ENCODE measurements at places on chromosomes 2 and 18.
A peak's percentile ranks its signal among the peaks of the same experiment; 100 is the strongest.

DNA sequence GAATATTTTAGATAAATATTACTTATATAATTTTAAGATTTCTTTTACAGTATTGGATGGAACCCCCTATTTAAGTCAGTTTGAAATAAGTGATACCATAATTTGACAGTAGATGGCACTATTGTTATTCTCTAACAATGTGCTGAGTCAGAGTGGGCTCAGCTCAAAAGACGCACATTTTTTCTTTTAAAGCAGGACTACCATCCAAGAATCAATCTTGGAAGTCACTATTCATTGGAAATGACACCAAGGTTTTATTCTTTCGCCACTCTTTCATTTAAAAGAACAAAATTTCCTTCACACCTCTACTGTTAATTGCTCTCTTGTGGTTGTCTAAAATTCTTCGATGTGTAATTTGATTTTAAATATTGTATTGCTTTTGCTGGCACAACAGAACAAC, 32.6 kb upstream of the SPAG16 start:
- DNase-seq, result peak; percentile 36

DNA sequence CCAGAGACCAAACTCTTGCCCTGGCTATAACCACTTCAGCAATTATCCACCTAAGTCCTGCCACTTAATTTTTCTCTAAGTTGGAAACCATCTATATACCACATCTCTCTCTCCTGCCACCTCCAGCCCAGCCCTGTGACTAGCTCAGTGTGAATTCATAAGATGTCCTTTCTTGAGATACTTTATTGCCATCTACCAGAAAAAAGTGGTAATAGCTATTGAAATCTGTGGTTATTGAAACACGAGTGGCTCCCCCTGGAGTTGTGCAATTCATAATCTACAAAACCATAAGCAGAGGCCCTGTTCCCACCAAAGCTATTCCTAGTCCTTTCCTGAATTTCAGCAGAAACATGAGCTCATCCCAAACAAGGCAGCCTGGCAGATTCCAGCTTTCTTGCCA, 324.0 kb downstream of the TXNL1 start:
- DNase-seq, result no peak

DNA sequence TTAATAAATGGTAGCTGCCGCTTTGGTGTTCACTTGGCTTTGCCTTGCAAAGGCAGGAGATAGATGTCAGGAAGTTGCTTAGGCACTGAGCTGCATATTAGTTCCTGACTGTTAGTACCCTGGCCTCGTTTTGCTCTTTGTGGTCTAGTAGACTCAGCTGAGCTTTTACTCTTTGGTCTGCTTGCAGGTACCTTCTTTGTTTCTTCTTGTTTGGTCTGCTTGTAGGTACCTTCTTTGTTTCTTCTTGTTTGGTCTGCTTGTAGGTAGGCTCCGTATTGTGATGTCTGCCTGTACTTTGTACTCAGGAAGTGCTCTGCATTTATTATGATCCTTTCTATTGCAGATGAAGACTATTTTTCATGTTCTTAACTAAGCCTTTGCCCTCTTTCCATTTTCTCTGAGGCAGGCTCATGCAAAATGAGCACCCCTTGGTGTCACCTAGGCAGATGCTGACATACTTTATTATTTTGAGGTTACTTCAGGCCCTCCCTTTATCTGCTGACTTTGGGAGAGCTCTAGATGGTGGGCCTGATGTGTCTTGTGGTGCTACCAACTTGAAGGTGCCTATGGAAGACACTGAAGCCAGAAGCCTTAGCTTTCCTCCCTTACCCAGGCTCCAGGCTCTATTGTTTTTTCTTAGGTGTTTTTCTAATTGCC, 6.0 kb downstream of the RPIA start:
- no peak for DNase-seq

- no peak for DNase-seq
Measured at GRCh38 chr2:145422576-145422975, 902.7 kb upstream of the ZEB2 start.

GRCh38 chr2:181076658-181077057, 96.3 kb downstream of the UBE2E3 start:
- DNase-seq, result no peak

GRCh38 chr2:206853915-206854314, 85.4 kb upstream of the CPO start:
- no peak for DNase-seq

- DNase-seq, result peak; percentile 74
Measured at GRCh38 chr2:199875400-199875799, 24.4 kb upstream of the FTCDNL1 start.

DNA sequence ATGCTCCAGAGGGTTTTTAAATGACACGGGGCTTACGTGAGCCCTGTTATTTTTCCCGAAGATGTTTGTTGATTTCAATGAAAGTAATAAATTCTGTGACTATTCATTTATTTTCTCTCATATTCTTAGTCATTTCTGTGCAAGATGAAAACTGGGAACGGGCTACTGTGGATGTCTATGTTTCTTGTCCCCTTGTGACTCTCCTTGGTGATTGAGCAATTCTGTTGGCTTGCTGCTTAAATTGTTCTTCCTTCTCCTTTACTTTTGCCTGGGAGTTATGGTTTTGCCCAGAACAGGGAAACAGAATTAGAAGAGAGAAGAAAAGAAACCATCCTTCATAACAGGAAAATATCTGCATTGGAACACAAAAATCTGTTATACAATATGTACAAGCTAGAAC, 508.2 kb upstream of the DSEL start:
- no peak for DNase-seq

DNA sequence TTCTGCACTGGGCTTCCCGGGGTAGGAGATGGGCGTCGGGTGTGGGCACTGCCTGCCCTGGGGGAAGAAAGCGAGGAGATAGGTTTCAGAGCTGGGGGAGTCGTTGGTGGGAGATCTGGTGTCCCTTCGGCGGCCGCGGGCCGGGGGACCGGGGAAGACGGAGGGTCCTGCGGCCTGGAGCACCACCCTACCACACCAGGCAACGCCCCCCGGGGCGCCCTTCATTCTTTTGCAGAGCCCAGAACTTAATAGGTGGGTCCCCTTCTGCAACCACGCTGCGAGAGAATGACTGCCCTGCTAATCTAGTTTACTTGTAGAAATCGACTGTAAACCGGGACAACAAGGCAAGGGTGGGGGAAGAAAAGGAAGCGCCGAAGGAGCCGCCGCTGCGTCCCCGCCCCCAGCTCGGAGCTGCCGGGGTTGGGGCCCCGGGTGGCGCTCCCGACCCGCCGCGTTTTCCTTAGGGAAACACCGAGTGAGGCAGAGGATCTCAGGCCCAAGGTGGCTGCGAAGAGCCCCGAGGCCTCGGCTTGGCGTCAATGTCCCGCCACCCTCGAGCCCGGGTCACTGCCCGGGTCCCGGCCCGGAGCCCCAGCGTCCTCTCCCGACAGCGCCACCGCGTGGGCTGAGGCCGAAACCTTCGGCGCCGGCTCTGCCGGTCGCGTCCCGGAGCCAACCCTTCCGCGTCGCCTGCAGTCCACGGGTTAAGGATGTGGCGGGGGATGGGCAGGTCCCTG, 5.4 kb upstream of the SATB2 start:
- DNase-seq, result peak; percentile 86

- peak; percentile 94 for DNase-seq
Measured at GRCh38 chr2:231900486-231900942, 25.7 kb downstream of the NPPC start.

- peak; percentile 78 for DNase-seq
Measured at GRCh38 chr2:85437488-85438200, 19.1 kb downstream of the SH2D6 start.

DNA sequence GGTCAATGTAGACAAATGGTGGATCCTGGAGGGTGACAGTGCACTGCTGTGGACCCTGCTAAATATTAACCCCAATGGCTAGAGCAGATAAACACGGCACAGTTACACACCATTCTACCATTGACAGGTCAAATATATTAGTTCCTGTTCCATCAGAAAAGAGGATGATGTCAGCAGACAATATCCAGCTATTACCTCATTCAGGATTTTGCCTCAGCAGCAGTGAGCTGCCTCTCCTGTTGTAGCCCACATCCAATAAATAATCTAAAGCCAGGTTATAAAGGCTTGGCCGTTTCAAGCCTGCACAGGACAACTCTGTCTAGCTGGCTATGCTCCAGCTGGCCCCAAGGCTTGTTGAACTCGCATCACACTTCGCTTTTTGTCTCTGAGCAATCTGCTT, 31.6 kb upstream of the NETO1 start:
- DNase-seq, result no peak

DNA sequence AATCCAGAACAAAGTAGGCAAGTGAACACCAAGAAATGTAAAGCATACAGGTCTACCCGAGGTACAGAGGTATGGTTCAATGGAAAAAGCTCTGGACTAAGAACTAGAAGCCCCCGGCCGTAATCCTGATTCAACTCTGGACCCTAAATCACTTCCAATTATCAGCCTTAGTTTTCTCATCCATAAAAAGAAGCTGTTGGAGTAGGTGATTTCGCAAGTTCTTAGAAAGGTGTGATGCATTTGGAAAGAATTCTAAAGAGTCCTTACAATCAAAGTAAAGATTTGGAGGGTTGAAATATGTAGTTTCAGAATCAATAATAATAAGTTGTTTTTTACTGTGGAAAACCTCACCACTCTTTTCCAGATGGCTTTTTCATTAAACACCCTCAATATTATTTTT, 622.1 kb upstream of the ID2 start:
- DNase-seq, result no peak

- DNase-seq, result peak; percentile 51
Measured at GRCh38 chr18:48828691-48829442, 121.9 kb downstream of the SMAD7 start.

- peak; percentile 26 for DNase-seq
Measured at GRCh38 chr2:66682476-66682875, 247.6 kb downstream of the MEIS1 start.

DNA sequence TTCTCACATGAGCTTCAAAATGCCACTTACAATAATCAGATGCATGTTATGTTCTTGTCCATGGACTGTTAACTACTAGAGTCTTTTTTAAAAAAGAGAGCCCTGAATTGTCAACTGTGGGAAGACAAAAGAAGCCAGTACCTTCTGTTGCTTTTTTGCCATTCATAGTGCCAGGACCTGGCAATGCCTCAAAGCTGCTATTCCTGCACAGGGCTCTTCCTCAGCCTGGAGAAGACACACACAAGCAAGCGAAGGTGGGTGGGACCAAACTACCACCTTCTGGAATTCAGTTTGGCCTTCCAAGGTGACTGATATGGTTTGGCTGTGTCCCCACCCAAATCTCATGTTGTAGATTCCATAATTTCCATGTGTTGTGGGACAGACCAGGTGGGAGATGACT, 160.6 kb downstream of the AFF3 start:
- no peak for DNase-seq

GRCh38 chr18:75081486-75081885, 127.5 kb downstream of the PTGR3 start:
- no peak for DNase-seq

DNA sequence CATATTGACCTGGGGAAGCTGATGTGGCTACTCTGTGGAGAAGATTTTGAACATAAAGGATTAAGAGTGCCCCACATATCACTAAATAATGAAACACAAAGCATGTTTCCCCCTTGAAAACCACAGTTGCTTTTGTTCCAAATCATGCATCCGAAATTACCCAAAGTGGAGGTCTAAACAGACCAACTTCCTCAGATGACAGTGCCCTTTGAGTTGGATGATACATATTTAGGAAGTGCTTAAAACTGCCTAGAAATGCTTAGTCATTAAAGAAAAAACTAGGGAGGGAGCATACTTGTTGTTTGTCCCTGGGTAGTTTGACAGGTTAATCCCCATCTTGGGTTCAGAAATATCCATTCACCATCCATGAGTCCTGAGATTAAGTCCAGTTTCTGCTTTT, 1070.3 kb downstream of the SUCLG1 start:
- no peak for DNase-seq

DNA sequence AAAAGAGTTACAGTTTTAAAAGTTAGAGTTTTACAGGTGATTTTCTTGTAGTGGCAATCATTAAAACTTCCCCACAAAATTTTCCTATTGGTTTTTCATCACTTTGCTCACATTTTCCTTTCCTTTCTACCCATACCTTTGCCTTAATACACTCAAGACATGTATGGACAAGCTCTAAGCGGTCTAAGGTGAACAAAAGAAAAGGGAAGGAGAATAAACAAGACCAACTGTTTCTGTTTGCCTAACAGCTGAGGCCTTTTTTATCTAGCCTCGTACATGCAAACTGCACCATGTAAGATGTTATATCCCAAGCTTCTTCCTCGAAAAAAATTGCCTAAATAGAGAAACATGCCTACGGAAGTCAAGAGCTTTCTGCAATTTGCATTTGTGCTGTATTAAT, 33.9 kb upstream of the TBC1D8 start:
- no peak for DNase-seq

DNA sequence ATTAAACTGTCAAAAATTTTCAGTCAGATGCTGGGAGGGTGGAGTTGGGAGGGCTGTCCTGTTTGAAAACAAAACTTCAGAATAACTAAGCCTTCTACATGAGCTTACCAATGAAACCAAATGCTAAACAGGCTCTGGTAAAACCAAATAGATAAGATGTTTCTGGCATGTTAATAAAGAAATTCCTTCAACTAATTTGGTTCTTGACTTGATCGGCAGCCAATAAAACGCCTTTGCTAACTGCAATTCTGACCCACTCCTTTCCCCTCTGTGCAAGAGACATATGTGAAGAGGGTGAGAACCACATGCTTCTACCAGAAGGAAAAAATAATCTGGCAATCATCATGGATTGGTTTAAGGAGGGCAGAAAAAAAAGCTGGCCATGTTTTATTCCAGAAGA, 20.9 kb downstream of the MAP4K3 start:
- DNase-seq, result no peak

GRCh38 chr2:2455151-2455550, 124.1 kb upstream of the MYT1L start:
- no peak for DNase-seq

GRCh38 chr2:98693477-98693876, 37.5 kb downstream of the MGAT4A start:
- no peak for DNase-seq

GRCh38 chr18:28666216-28666615, 489.3 kb upstream of the CDH2 start:
- DNase-seq, result no peak

DNA sequence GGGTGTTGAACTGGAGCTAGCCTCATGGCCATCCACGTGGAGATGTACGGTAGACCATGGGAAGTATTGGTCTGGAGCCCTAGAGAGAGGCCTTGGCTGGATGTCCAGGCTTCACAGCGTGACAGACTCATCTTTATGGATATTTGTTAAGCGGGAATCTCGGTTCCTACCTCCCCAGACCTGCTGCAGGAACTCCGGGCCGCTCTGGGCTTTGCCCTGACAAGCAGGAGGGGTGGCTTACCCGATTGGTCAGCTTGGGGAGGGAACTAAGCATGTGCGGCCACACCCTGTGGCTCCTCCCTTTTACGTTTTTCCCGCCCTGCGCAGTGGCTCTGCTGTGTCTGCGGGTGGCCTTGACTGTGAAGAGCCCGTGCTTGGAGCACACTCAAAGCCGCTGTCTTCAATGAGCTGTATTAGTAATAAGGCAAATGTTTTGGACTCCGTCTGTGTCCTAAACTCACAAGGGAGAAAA, 52.3 kb downstream of the PAPOLG start:
- DNase-seq, result peak; percentile 77

DNA sequence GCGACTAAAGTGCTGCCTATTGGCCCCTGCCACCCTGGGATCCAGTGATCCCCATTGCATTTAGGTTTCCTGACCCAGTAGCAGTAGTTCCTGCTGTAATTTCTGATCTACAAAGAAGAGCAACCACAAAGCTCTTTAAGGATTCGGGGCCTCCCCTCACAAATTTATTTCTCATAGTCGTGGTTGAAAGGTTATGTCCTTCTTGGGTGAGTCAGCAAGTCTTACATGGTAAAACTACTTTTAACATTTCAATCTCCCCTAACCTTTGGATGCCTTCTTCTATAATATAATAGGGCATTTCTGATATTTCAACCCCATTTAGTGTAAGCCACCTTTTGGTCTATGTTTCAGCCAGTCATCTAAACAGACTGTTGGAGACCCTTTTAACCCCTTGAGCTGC, 14.9 kb downstream of the PIKFYVE start:
- no peak for DNase-seq

Data from ELF-1 (cell line).